Parietal lobe (tissue), 2 donors: ENCODE measurements at places on chromosomes 11 and 22. TPM values are rescaled to one million over a fixed set of nuclear protein-coding genes. Genes with fewer than 3 reads are reported as not detected.

The ANO9 gene
- total RNA-seq = not detected

The AQP11 gene
- total RNA-seq = 6.6 TPM

The KRTAP5-10 gene
- not detected for total RNA-seq

The C11orf91 gene
- not detected for total RNA-seq

The HOATZ gene
- 1.3 TPM for total RNA-seq

The GP1BB gene
- 23.5 TPM for total RNA-seq
